CD4-positive, alpha-beta T cell treated with Interleukin-6 for 4 hours (primary cell): ENCODE measurements at places on chromosomes 3 and 15.

DNA sequence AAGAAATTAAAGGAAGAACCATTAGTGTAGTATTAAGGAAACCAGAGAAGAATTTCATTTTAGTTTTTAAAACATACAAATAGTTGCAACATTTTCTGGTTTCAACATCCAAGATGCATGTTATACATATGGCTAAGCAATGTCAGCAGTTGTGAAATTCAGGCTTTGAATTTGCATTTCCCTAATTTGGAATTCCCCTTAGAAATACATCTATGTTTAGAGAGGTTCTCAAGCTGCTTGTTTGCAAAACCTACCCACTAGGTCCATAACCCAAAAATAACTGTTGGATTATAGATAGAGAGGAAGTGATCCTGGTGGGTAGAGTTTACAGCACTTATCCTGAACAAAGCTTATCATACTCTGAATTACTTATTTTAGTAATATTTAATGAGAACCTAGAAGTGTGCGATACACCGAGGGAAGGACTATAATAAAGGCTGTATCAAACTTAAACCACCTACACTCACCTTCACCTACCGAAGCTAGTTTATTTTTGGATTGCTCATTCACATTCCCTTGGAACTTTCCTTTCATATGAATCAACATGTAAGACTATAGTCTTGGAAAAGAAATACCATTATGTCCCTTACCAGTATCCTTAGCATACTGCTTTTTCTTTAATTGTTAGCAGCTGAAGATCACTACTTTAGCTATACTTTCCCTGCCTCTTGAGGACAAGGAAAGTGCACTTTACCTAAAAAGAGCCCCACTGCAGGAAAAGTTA lies 60.6 kb downstream of the CHAC1 start:
- no peak for DNase-seq

GRCh38 chr3:82764521-82764920 lies 1003.1 kb upstream of the GBE1 start:
- no peak for DNase-seq

GRCh38 chr3:154791611-154792010 lies 288.5 kb upstream of the MME start:
- no peak for DNase-seq

GRCh38 chr15:50880651-50881114 lies 27.8 kb upstream of the AP4E1 start:
- no peak for DNase-seq

GRCh38 chr15:45110256-45110820 lies 3.6 kb downstream of the DUOX2 start:
- DNase-seq: no peak

- DNase-seq: no peak
These were observed 43.5 kb downstream of the LPP start for GRCh38 chr3:188197388-188197847.

DNA sequence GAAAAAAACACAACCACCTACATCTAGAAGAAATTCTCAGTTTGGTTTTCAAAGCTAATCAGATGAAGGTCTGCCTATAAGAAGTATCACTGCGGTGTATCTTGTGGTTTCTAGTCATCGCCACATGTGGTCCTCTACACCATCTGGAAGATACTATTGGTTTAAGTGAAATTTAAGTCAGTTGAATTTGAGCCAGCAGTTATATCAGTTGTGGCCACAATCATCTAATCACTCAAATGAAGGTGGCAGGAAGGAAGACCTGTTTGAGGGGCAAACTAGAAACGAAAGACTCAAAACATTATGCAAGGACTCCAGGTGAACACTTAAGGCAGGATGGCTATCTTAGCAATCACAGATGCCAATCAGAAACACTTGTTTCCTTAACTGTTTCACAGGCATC lies 48.7 kb downstream of the ETV5 start:
- DNase-seq: no peak
